ENCODE measurements at places on chromosomes 3 and 15.

DNA sequence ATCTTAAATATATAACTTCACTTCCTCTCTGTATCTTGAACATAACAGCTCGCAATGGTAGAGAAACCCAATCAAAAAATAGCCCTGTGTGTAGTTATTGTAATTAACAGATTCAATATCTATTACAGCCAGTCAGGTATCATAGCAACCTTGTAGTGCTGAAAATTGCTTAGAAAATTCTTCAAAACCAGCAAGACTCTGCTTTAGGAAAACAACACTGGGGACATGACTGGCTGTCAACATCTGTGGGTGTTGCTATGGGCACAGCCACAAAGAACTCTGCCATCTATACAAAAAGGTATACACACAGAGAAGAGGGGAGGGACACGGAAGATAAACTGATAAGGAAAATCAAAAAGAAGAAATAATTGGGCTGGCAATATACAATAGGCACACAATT, 101.2 kb downstream of the WDR72 start:
- H3K27me3 ChIP-seq, result no peaks in the 10 kb centered on the region
- DNase-seq, result no peak
- H3K27ac ChIP-seq, result no peak overlapping the region
- no peaks in the 10 kb centered on the region for H3K4me1 ChIP-seq
- no peak overlapping the region for H3K4me3 ChIP-seq
- H3K36me3 ChIP-seq, result no peaks in the 10 kb centered on the region

DNA sequence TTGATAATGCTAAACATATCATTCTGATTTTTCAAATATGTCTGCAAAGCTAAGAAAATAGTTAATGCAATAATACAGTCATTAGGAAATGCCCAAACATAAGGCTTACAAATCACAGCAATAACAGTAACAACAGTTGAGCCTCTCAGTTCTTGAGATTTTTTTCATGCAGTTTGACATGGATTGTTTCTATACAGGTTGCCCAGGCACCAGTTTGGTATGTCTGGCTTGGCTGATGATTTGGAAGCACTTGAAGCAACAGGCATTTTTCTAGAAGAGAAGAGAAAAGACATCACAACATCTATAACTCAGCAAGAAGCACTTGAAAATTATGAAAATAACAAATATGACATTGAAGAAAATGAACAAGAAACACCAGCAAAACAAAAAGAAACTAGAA, 78.7 kb upstream of the COL6A5 start:
- no peaks in the 10 kb centered on the region for H3K36me3 ChIP-seq
- no peak overlapping the region for H3K4me3 ChIP-seq
- no peak for DNase-seq
- no peaks in the 10 kb centered on the region for H3K27me3 ChIP-seq
- no peaks in the 10 kb centered on the region for H3K4me1 ChIP-seq
- H3K27ac ChIP-seq, result no peak overlapping the region

DNA sequence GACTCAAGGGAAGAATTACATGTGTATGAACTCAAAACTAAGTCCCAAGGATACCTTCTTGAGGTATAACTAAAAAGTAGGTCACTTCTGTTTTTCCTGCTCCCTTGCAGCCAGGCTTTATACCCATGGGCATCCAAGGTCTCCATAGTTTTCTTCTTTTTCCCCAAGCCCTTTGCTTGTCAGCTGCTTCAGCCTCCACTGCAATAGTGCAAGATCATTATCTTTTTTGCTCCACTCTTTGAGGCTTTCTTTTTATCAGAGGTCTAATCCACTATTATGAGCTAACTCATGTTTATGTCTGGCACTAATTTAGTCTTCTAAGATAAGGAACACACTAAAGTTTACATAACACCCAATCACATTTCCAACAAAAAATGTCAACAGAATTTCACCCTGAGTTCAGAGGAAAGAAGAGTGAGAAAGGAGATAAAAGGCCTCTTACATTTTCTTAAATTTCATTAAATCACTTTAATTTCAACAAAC, 121.2 kb upstream of the LSAMP start:
- no peaks in the 10 kb centered on the region for H3K4me1 ChIP-seq
- no peak for DNase-seq
- no peaks in the 10 kb centered on the region for H3K36me3 ChIP-seq
- no peaks in the 10 kb centered on the region for H3K27me3 ChIP-seq
- no peak overlapping the region for H3K4me3 ChIP-seq
- H3K27ac ChIP-seq, result no peak overlapping the region

GRCh38 chr3:139797724-139798343, 120.1 kb upstream of the NMNAT3 start:
- H3K36me3 ChIP-seq, result no peaks in the 10 kb centered on the region
- no peaks in the 10 kb centered on the region for H3K4me1 ChIP-seq
- peak; percentile 66 for DNase-seq
- H3K4me3 ChIP-seq, result no peak overlapping the region
- H3K27ac ChIP-seq, result no peak overlapping the region

DNA sequence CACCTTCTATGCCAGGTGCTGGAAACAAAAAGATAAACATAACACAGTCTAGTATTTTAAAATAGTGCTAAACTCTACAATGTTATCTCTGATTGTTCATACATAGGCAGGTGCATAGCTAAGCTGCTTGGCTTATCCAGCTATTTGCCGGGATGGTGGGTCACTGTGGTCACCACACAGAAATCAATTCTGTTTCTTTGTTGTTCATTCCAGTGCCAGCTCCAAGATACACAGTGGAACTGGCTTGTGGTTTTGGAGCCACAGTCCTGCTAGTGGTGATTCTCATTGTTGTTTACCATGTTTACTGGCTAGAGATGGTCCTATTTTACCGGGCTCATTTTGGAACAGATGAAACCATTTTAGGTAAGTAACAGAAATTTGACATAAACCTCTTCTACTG, 130.2 kb downstream of the IL1RAP start:
- H3K4me1 ChIP-seq, result no peaks in the 10 kb centered on the region
- H3K36me3 ChIP-seq, result no peaks in the 10 kb centered on the region
- DNase-seq, result no peak
- no peak overlapping the region for H3K27ac ChIP-seq
- H3K4me3 ChIP-seq, result no peak overlapping the region

DNA sequence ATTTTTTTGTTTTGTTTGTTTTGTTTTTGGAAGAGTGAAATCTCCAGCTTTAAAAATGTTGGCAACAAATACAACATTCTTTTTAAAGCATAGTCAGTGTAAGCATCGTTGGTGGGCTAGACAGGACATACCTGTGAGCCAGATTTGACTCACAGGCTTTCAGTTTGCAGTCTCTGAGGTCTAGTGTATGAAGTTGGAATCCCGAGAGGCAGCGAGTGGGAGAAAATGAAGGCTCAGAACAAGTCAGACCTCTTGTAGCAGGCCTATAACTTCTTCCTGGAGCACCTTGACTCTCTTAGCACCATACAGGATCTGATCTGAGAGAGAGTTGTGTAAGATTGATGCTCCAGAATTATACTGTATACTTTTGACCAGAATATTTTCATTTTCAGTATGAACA, 60.2 kb downstream of the CNTN4 start:
- no peaks in the 10 kb centered on the region for H3K36me3 ChIP-seq
- no peak overlapping the region for H3K4me3 ChIP-seq
- no peak overlapping the region for H3K27ac ChIP-seq
- no peaks in the 10 kb centered on the region for H3K4me1 ChIP-seq
- no peaks in the 10 kb centered on the region for H3K27me3 ChIP-seq

All from muscle of leg (tissue), 16 donors.